ENCODE measurements at places on chromosomes 2 and 18.
A peak's percentile ranks its signal among the peaks of the same experiment; 100 is the strongest.

DNA sequence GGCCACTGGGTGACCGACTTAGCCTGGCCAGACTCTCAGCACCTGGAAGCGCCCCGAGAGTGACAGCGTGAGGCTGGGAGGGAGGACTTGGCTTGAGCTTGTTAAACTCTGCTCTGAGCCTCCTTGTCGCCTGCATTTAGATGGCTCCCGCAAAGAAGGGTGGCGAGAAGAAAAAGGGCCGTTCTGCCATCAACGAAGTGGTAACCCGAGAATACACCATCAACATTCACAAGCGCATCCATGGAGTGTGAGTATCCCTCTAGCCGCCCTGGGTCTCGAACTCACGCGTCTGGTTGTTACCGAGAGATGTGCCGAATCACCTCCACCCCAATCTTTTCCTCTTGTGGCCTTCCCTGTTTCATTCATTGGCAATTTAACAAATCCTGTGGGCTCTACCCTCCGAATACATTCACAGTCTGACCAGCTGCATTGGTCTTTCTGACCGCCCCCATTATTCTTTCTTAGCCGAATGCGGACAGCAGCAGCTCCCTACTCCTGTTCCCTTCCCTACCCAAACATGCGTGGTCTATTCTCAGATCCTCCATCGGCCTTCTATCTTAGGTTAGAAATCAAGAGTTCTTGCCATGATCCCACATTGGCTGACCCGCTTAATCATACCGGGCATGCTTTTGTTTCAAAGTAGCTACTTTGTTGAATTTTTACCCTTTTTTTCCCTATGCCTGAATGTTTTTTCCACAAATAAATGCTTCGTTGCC lies 631 bp downstream of the RPL31 start:
- DNase-seq: no peak

- no peak for DNase-seq
These were observed 20.6 kb downstream of the SERTAD2 start for GRCh38 chr2:64632835-64633819.

DNA sequence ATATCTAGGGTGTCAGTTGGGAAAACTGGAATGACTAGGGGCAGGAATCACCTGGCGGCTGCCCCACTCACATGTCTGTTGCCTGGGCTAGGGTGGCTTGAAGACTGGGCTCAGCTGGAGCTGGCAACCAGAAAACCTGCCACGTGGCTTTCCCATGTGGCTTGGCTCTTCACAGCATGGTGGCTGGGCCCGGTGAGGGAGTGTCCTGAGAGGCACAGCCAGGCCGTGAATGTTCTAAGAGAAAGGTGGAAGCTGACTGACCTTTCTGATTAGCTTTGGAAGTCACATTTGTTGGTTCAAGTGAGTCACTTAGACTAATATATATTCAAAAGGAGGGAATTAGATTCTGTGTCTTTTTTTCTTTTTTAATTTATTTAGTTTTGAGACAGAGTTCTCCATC lies 22.7 kb downstream of the SP5 start:
- DNase-seq: no peak

- DNase-seq: no peak
These were observed 105.3 kb upstream of the SIX3 start for GRCh38 chr2:44836174-44836573.

DNA sequence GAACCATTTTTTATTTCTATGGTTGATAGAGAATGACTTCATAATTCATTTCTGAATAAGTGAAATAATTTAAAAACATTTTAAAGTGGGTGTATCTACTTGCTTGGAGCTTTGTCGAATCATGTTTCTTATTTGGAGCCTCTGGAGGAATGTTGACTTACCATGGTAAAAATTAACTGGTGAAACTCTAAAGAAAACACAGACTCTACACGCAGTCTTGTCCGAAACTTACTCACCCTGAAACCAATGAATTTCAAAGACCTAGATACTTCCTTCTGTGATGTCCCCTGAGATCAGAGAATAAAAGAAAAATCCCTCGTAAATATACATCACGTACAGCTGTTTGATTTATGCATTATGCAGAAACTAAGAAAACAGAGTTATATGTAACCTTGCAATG lies 665.2 kb upstream of the NRXN1 start:
- no peak for DNase-seq

- no peak for DNase-seq
These were observed 318.1 kb downstream of the PARD3B start for GRCh38 chr2:204863336-204863735.

GRCh38 chr2:12587729-12588522 lies 128.8 kb upstream of the TRIB2 start:
- DNase-seq: no peak

DNA sequence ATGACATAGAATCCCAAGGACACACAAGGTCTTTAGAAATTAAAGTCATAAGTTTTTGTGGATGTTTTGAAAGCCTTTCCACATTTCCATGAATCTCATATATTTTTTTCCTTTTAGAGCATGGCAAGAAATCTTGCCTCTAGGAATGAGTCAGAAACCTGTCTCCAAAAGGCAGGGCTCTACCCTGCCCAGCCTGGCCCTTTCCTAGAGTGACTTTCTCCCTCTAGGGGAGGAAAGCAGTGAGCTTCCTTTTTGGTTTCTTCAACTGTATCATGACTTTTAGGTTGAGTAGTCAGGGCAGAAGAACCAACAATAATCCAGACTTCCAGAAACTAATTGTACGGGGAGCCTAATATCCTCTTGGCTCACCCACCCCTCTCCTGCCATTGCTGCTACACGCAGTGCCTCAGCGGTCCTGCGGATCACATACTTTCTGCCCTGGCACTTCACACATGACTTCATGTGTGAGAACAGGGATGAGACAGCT lies 300.3 kb downstream of the AGPS start:
- DNase-seq: no peak

- DNase-seq: no peak
These were observed 390.9 kb upstream of the SMIM21 start for GRCh38 chr18:75818383-75818782.

GRCh38 chr2:128375454-128375853 lies 56.8 kb upstream of the HS6ST1 start:
- DNase-seq: no peak

- DNase-seq: no peak
These were observed 78.7 kb downstream of the ICOS start for GRCh38 chr2:204015118-204015843.

DNA sequence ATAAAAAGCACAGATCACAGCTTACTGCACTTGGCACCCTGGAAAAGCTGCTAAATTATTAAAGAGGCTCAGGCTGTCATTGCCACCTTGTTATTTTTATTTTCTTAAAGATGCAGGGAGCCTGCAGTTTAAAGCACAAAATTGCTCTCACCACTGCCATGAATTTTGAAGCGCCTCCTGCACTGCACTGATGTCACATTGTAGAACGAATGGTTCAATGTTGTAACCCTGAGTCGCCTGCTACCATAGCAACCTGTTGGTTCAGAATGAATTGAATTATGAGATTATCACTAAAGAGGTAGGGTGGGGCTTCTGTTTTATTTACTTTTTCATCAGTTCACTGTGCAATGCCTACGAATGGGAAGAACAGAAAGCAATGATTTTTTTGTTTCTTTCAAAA lies 16.5 kb downstream of the SCG2 start:
- DNase-seq: peak; percentile 58

GRCh38 chr2:149894760-149895159 lies 307.2 kb upstream of the MMADHC start:
- no peak for DNase-seq

- no peak for DNase-seq
These were observed 179.4 kb downstream of the TXNL1 start for GRCh38 chr18:56458770-56459712.

GRCh38 chr2:50546790-50547189 lies 485.1 kb downstream of the NRXN1 start:
- no peak for DNase-seq

DNA sequence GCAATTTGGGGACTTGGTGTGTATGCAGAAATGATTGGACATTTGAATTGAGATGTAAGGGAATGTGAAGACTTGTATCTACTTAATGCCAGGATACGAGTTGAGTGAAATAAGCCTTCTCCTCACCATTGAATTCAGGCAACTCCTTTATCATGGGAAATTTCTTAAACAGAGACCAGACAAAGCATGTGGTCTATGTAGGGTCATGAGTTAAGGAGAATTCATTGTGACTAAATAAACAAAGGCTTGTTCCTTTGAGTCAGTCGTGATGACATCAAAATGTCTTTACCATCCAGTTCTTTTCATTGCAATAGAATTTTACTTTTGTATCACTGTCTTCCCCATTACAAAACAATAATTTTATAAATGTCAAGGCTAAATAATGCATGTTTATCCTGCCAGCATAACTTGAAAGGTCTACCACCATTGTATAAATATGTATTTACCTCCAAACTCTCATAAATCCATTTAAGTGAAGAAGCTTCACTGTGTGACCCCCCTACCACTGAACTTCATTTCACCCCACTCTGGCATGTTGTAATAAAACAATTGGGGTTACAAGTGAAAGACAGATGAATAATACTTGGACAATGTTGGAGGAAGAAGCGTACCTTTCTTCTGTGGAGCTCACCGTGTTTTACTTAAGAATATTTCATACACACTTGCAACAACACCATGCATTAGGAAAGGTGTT lies 149.4 kb downstream of the EPHA4 start:
- DNase-seq: no peak

DNA sequence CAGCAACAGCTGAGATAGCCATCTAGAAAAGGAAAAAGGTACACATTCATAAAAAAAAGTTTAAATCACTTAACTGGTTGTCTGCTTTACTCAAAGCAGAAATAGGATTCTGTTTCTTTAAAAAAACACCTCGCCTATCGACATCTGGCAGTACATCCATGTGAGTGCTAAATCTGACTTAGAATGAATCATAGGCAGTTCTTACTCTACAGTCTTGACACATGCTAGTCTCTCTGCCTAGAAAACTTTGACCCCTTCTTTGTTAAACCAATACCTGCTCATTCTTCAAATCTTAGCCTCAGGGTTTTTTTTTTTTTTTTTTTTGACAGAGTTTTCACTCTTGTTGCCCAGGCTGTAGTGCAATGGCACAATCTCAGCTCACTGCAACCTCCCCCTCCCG lies 37.1 kb upstream of the GPR75 start:
- no peak for DNase-seq

DNA sequence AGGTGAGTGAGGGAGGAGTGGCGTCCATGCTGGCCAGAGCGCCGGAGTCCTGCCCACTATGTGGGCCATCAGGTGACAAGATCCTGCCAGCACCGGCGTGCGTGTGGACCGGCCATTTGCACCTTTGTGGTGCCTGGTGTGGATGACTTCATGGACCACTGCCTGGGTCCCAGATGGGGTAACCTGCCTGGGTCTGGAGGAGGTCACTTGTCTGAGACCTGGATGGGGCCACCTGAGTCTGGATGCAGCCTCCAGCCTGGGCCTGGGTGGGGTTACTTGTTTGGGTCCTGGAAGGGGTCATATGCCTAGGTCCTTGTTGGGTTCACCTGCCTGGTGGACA lies 299.6 kb downstream of the NDUFA10 start:
- no peak for DNase-seq

DNA sequence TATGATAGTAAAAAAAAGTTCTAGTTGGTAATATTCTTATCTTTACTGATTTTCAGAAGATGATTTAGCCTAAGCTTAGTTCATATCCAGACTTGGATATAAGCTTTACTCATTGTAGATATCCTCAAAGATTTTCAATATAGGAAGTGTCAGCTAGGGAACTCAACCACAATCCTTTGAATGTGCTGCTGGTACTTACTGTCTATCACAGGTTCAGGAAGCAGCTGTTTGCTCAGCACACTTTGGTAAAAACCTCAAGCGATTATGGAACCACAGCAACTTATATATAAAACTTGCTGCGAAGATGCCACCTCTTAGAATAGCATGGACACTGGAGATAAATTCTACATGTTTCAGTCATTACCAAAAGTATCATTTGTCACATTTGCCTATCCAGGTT lies 60.1 kb upstream of the TNFRSF11A start:
- DNase-seq: no peak

- no peak for DNase-seq
These were observed 33.2 kb downstream of the VIL1 start for GRCh38 chr2:218452079-218452478.

DNA sequence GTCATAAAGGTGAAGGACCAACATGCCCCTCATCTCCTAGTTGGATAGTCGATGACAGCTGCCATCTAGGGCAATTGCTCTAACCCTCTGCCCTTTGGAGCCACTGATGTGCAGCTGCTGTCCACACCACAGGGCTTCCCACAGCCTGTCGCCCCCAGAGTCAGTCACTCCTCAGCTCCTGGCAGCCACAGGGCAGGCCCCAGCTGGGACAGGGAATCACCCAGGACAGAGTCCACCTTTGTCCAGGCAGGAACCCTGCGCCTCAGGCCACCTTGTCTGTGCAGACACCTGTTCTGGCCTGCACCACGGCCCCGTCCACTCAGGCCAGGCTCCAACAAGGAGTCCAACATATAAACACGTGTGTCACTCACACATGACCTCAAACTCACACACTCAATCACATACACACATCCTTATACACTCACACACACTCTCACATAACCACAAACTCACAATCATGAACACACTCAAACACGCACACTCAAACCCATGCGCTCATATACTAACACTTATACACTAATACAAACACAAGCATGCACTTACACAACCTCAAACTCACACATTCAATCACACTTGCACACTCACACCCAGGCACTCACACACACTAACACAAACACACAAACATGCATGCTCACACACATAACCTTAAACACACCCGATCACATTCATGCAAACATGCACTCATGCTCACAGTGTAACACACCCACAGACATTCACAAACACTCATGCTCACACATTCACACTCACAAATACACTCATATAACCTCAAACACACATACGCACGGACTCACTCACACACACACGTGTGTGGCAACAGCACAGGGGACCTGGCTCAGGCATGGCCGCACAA lies 29.7 kb downstream of the HDAC4 start:
- DNase-seq: no peak

GRCh38 chr18:51520676-51521180 lies 323.2 kb upstream of the MEX3C start:
- DNase-seq: no peak

DNA sequence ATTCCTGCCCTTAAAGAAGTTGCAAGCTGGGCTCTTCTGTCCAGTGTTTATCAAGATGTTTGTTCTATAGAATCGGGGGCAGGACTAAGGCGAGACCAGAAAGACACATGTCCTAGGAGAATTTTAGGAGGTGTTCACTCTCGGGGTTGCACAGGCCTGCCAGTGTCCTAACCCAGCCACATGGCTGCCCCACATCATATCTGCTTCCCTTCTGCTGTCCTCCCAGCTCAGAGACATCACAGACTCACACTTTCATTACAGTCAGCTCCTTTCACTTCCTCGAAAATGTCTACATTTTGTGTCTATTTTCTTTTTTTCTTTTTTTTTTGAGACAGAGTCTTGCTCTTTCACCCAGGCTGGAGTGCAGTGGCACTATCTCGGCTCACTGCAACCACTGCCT lies 10.7 kb upstream of the MRO start:
- no peak for DNase-seq

DNA sequence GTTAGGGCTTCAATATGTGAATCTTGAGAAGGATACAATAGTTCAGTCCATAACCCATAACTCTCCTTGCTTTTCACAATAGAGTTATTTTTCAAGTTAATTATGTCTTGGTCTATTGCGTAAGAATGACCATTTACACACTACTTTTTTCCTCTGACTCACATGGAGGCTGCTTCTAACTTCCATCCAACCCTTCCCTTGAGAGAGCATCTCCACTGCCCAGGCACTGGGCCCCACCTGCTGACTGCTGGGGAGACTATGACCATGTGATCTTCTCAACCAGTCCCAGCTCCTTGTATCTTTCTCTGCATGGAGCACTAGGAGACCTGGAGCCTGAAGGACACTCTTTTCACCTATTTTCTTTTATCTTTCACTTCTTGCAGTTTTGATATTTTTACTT lies 251.5 kb downstream of the GPD2 start:
- DNase-seq: no peak

- no peak for DNase-seq
These were observed 175.6 kb upstream of the SKOR2 start for GRCh38 chr18:47427072-47427471.
